ENCODE measurements at places on chromosomes 6 and 20.

- no peak for DNase-seq
Measured at GRCh38 chr6:93468291-93468690, 48.9 kb upstream of the EPHA7 start.

GRCh38 chr6:31621320-31621939 lies 915 bp downstream of the PRRC2A start:
- DNase-seq: no peak

- DNase-seq: no peak
Measured at GRCh38 chr6:36290668-36291620, 21.1 kb downstream of the PNPLA1 start.

GRCh38 chr6:16047435-16047990 lies 81.4 kb upstream of the MYLIP start:
- DNase-seq: no peak

DNA sequence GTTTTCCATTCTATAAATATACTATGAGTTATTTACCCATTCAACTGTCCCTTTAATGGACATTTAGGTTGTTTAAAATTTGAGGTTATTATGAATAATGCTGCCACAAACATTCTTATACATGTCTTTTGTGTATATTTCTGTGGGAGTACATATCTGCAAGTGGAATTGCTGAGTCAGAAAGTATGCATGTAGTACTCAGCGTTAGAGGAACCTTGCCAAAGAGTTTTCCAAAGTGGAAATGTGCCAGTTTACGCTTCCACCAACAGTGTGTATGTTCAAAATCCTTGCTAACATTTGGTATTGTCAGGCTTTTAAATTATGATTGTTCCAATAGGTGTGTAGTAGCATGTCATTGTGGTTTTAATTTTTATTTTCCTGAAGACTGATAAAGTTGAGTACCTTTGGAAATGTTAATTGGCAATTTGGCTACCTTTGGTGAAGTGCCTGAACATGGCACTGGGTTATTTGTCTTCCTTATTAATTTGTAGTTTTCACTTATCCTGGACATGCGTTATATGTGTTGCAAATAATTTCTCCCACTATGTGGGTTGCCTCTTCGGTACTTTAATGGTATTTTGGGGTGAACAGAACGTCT lies 341.2 kb downstream of the CD83 start:
- no peak for DNase-seq

GRCh38 chr20:48826883-48827771 lies 672 bp downstream of the PREX1 start:
- no peak for DNase-seq

GRCh38 chr6:40529040-40529439 lies 58.1 kb downstream of the LRFN2 start:
- no peak for DNase-seq

All from stimulated activated CD4-positive, alpha-beta T cell treated with anti-CD3 and anti-CD28 coated beads, Interleukin-2, amount 100 ng/mL, for 4 hours (primary cell).